ENCODE measurements at places on chromosomes 7 and 10. TPM values are rescaled to one million over a fixed set of nuclear protein-coding genes. Genes with fewer than 3 reads are reported as not detected.

DNA sequence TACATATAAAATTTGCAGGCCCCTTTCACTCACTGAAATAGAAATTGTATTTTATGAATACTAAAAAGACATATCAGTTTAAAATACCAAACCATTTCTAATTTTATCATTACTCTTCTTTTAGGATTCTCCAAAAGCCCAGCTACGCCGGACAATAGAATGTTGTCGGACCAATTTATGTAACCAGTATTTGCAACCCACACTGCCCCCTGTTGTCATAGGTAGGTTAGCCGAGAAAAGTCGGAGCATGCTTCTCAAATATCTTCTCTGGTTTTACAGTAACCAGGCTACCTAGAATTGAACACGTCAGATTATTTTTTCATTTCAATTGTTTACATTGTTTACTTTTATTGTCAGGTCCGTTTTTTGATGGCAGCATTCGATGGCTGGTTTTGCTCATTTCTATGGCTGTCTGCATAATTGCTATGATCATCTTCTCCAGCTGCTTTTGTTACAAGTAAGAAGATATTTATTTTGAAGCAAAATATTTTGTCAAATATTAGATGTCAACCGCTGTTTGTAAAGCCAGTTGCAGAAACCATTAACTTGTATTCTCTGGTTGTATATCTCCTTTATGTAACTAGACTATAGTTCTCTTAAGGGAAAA is 57.6 kb downstream of the MMRN2 start:
- no peak for DNase-seq

DNA sequence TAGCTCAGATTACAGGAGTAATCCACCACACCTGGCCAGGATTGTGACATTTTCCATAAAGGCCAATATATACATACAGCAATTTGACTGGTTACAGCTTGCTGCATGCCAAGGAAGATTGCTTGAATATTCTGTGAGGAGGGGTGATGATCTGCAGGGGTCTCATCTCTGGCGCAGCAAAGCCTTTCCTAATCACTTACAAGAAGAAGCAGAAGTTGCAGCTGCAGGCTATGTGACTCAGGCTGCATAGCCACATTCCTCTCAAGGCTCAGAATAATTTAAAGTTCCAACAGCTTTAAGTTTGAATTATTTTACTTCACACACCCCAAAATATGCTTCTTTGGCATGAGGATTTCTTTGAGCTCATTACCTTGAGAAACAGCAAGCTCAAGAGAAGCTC is 11.4 kb upstream of the RASGEF1A start:
- no peak for DNase-seq

GRCh38 chr10:112810711-112811151 is 139.3 kb upstream of the TCF7L2 start:
- DNase-seq: no peak

GRCh38 chr7:153887749-153888569 is 164.2 kb upstream of the DPP6 start:
- no peak for DNase-seq

GRCh38 chr10:21195252-21195651 is 298.1 kb upstream of the NEBL start:
- DNase-seq: no peak

The PON1 gene
- total RNA-seq: not detected

- DNase-seq: no peak
These were observed 142.8 kb upstream of the CALCR start for GRCh38 chr7:93717217-93717900.

GRCh38 chr10:58642283-58642682 is 129.6 kb downstream of the BICC1 start:
- no peak for DNase-seq

The ATG9B gene
- 5.0 TPM for total RNA-seq

The EBF3 gene
- total RNA-seq: not detected

GRCh38 chr7:16960337-16960965 is 78.7 kb upstream of the AGR3 start:
- DNase-seq: no peak

DNA sequence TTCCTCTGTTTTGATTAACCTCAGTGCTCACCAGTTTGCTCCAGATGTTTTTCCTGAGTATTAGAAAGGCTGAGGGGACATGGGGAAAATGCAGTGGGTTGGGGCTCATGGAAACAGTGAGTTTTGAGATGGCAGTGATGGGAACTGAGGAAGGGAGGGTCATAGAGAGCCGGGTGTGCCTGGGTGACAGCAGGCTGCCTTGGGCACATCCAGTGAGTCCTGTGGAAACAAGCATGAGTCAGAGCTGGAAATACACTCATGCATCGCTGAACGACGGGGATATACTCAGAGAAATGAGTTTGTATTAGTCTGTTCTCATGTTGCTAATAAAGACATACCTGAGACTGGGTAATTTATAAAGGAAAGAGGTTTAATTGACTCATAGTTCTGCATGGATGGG is 202.2 kb downstream of the TMEM178B start:
- no peak for DNase-seq

The OPALIN gene
- not detected for total RNA-seq

The PDE6C gene
- not detected for total RNA-seq

DNA sequence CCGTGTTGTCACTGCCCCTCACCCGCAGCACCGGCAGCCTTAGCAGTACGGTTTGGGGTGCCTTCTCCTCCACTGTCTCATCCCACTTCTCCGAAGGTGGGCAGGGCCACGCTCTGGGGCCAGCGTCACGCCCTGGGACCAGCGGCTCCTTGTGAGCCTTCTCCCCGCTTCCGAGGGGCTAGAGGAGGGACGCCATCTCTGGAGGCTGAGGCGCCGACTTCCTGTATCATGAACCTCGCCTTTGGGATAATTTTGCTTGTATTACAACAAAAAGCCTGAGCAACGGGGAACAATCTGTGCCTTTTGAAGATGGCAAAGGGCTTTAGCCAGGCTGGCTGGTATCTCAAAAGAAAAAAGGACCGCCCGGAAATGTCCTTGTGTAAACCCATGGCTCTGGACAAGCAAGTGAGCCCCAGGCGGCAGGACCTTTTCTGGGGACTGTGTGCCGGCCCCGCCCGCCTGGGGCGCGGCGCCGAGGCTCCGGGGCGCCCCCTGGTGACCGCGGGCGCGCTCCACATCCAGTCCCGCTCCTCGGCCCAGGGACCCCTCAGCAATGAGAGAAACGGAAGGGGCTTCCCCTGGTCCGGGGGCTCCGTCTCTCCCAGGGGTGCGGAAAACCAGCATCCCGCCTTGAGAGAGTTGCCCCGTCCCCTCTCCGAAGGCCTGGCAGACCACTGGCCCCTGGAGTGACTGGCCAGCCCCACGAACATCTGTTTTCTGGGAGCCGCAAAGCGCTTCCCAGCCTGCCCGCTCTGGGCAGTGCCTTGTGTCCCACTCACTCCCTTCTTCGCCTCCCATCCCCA is 3.8 kb downstream of the DEPP1 start:
- DNase-seq: peak; percentile 63

DNA sequence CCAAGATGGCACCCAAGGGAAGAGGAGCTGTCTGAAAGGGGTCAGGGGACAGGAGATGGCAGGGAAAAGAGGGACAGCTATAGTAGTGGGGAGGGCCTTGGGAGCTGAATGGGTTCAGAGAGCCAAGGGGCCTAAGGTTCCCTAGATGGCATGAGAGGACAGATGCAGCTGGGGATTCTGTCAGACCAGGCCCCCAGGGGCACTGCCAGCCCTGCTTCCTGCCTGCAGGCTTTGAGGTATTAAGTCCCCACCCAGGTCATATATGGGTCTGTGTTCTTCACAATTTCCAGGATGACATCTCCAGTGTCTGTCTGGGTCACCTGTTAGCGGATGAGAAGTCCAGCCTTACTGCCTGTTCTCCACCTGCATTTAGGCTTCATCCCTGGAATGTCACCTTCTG is 56.7 kb downstream of the NEURL1 start:
- DNase-seq: no peak

The CCDC201 gene
- not detected for total RNA-seq

The ACTL6B gene
- not detected for total RNA-seq

DNA sequence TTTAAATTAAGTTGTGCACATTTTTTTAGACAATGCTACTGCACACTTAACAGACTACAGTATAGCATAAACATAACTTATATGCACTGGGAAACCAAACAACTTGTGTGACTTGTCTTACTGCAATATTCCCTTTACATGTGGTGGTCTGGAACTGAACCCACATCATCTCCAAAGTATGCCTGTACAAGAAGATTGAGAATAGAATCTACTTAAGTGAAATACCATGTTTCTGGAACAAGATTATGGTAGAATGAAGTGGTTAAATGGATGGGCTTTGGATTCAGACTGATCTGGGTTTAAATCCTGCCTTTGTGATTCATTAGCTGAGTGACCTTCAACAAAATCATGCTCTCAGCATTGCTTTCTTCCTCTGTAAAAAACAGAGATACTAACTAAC is 30.7 kb downstream of the CUL2 start:
- no peak for DNase-seq

The PRSS37 gene
- total RNA-seq: not detected

GRCh38 chr7:101418694-101419093 is 56.0 kb downstream of the COL26A1 start:
- no peak for DNase-seq
